ENCODE measurements at places on chromosomes 5 and 9.
A peak's percentile ranks its signal among the peaks of the same experiment; 100 is the strongest.

- no peak for DNase-seq
Observed at GRCh38 chr5:39658866-39659265, 234.1 kb upstream of the DAB2 start.

DNA sequence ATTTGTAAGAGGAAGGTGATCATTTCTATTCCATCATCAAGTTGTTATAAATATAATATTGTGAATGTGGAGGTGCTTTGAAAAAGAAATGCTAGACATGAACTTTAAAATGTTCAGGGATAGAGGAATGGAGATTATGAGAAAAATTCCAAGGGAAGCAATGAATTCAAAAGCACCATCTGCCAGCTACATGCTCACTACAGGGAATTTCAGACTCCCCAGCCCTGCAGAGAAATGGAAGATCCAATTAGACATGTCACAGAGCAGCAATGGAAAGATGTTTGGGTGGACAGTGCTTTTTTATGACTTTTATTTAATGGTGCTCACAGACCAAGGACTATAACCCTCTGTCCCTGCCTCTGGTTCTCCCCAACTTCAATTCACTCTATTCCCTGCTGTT is 209.7 kb downstream of the ESM1 start:
- DNase-seq = no peak

DNA sequence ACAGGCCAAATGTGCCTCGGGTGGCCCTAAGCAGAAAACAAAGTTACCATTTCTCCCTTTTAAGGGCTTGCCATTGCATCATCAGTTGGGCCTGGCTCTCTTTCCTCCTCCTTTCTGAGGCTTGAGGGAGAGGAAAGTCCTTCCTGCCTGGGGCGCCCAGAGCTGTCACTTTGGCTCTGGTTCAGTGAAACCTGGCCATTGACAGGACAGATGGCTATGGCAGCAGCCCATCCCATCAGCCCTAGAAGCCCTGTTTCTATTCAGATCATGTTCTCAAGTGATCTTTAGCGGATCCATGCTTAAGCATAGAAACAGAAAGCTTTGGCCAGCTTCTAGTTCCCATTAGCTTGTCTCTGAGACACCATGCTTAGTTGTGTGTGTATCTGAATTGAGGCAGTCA is 293.4 kb downstream of the YTHDC2 start:
- no peak for DNase-seq

DNA sequence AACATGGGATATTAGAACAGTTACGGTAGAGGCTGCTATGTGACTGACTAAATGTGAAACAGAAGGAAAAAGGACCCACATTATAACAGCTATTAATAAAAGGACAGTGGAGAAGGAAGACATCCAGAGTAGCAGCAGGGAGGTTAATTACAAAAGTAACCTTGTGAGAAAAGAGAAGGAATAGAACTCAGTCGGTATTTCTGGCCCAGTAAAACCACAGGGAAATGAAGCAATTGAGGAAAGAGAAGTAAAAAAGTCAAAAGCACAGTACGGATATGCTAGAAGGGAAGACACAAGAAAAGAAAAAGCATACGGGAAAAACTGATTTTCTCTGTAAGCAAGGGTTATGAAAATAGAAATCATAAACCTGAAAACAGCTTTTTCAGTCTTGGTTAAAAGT is 164.7 kb downstream of the RFX3 start:
- no peak for DNase-seq

DNA sequence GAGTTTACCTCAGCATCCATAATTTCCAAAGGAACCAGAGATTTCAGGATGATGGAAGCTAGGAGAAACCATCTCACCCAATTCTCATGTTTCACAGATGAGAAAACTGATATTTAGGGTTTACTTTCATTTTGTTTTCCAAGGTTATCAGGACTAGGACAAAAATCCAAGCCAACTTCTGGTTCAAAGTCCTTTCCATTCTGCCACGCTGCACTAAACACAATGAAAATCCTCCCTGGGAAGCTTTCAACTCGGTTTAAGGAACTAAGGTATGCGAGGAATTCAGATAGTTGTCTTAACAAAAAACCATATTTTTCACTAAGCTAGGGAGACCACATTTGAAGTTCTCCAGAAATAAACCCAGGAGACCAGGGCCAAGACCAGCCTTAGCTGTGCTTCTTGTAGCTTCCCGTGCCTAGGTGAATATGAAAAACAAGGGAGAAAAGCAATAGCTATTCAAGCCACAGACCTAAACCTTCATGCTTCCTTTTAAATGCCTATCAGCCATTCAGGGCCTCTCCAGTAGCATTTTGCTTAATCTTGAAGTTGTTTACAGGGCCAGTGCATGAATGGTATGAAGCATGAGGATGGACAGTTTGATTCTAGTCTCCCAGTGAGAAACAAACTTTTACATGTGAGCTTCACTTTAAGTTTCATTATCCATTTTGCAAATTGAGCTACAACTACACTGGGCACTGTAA is 167.9 kb downstream of the DENND1A start:
- no peak for DNase-seq

DNA sequence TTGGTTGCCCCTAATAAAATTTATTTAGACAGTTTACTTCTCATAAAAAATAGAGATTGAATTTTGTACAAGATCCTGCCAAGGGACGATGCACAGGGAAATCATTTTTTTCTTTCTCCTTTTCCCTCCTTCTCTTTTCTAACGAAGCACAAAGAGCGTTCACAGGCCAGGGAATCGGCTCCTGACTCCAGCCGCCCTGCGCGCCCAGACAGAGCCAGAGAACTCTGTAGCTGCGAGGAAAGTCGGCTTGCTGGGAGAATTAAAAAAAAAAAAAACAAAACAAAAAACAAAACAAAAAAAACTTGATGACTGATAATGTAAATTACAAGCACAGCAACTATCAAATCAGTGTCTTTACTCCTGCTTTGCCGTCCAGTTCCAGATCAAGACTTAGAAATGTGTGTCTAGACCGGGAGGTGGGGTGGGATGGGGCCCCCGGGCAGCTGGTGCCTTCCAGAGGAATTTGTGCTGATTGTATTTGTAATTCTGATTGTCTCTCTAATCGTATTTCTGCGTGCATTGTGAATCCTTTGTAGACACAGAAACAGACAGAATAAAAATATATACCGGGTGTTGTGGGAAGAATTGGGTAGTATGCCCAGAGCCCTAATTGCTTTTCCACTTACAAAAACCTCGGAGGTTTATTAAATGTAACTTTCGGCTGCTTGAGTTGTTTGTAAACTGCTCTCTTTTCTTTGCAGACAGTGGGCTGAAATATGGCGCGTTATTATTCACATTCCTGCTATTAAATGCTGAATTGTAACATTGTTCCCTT is 3.6 kb upstream of the OTP start:
- DNase-seq = no peak

DNA sequence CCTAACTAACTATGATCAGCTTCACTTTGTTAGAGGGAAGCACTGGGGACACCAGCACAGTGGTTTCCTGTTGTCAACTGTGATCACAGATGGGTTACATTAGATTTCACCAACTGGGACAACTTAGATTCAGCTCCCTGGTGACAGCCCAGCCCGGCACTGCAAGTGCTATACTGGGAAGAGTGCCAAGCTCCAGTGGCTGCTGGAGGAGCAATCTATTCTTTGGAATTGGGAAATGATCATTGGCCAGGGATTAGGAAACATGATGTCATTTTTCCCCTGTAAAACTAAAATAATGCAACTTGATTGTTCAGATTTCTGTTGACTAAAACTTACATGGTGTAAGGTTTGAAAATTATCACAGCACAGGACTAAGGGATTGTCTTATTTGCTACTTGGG is 33.2 kb downstream of the PTGR1 start:
- no peak for DNase-seq

DNA sequence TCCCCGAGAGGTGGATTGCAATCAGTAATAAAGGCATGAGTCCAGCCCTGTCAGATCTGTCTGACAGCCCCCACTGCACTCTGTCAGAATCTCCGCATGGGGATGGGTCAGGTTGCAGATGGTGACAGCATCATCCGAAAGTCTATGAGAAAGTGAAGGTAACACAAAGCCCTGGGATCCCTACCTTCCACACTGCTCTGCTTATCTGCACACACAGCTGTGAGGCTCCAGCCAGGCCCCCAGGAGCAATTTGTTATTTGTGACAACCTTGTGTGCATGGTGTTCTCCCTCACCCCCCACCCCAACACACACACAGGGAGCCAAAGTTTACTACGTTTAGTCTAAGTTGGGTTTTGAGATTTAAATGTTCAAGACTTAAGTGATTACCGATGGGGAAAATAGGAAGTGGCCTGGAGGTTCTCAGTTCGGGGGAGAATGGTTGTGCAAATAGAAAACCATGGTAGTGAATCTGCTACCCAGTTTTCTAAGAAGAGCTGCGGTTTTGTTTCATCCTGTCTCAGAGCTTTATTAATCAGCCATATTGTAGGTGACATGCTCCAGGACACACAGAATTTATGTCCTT is 92.7 kb downstream of the SV2C start:
- DNase-seq = peak; percentile 2

- no peak for DNase-seq
Observed at GRCh38 chr5:9347032-9347431, 198.8 kb downstream of the SEMA5A start.

GRCh38 chr5:69035665-69036064 is 58.1 kb upstream of the SLC30A5 start:
- DNase-seq = no peak

DNA sequence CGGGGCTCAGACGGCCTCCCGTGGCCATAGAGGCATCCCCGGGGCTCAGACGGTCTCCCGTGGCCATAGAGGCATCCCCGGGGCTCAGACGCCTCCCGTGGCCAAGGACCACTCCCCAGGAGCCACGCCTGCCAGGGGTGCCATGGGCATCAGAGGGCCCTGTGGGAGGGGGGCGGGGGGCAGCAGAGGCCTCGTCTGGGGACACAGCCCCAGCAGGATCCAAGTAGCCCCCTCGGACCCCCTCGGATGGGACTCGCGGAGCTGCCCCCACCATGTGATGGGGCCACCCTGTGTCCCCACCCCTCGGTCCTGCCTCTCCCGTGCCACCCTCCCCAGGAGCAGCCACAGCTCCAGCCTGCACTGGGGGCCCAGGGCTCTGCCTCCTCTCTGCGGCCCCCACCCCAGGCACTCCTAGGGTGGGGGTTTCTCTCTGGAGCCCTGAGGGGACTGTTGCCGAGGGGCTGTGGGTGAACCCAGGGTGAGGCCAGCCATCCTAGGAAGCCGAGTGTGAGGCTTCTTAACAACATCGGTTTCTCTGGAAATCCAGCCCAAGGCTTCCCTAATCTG is 2.5 kb downstream of the ENTPD8 start:
- DNase-seq = no peak

- no peak for DNase-seq
Observed at GRCh38 chr9:79210541-79211243, 361.1 kb upstream of the TLE4 start.

DNA sequence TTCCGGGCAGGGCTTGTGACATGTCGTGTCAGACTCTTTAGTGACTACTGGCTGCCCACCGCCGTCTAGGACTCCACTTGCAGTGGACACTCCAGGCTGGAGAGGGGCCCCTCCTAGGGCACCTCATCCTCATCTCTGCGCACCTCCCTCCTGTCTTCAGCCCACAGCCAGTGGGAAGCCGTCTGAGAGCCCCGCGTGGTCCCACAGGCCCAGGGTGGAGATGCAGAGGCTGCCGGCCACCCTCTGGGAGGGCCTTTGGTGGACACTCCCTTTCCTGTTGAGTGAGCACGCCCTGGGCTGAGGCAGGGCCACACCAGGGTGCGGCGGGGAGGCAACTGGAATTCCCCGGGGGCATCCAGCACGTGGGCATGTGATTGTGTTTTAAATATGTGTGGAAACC is 80.5 kb downstream of the IRX2 start:
- DNase-seq = no peak

GRCh38 chr5:168819004-168819621 is 239.9 kb upstream of the PANK3 start:
- no peak for DNase-seq

DNA sequence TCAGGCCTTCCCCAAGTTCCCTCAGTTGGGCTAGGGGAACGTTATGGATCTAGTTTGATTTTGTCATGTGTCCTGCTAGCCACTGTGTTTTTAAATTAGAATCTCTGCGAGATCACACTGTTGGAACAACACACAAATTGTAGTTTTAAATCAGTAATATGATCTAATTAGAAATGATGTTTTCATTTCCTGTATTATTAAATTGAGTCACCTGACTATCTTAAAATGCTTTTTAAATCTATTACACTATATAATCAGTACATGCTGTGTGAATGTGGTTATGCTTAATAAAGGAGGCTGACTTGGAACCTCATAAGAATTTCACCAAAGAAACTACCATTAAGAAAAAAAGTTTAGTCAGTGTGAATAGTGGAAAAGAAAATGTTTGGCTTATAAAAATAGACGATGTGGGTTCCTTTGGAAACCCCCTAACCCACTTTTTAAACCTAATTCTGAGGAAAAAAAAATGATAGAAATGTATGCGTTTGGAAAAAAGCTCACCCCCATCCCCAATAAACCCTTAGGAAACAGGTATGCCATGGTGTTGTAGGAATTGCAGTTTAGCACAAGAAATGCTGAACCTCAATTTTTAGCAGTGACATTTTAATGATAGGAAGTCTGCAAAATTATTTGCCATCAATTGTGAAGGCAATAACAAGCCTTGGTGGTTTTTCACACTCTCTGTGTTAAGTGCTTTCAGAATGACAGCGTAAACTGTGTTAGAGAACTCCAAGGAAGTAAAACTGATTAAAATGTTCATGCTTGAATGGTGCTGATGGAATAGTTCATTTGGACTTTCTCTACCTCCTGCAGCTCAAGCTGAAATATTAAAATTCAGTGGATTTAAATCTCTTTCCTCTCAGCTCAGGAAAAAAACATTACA is 59.0 kb downstream of the TLE4 start:
- DNase-seq = no peak

GRCh38 chr9:106753155-106753671 is 109.8 kb upstream of the ZNF462 start:
- no peak for DNase-seq

DNA sequence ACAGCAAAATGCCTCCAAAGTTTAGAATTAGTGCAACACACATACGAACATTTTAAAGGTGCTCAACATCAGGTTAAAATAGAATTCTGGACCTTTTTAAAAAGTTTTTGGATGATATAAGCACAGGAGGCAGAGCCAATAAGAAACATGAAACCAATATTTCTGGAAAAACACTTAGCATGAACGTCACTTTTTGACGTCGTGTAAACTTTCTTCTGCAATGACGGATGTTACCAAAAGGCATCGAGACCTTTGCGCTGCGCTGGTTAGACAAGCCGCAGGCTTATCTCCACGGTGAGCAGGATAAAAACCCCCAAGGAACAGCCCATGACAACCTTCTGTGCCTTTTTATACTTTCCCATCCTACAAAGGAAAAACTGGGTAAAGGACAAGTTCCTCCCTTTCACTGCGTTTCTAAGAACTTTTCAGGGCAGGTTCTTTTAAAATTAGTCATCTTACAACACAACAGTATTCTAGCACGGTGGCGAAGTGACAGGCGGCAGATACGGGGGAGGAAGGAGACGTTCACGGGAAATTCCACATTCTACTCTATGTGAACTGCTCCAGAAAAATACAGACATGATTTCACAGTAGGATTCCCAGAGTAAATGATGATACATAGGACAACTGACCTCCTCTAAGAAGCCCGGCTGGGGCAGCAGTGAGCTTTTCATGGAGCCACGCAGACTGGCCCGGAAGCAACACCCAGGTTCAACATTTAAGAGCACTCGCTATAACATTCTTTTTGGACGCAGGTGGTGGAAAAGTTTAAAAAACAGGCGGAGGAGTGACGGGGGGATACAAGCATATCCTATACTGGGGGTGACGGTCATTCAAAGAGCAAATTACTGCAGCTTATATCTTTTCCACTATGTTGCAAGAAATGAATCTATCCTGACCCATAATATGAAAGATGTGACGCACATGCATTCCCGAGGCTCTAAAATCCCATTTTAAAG is 52.4 kb downstream of the USP20 start:
- DNase-seq = peak; percentile 44

GRCh38 chr9:113057193-113057592 is 669 bp upstream of the ZFP37 start:
- no peak for DNase-seq

- no peak for DNase-seq
Observed at GRCh38 chr5:177425196-177425800, 1.2 kb upstream of the GRK6 start.

Measured in activated effector memory CD4-positive, alpha-beta T cell treated with Interleukin-2 at 50 U/mL for 16 hours (primary cell).